ENCODE measurements at places on chromosomes 3 and 15.

- peak; percentile 32 for DNase-seq
These were observed 77.7 kb downstream of the OCA2 start for GRCh38 chr15:28021281-28022039.

DNA sequence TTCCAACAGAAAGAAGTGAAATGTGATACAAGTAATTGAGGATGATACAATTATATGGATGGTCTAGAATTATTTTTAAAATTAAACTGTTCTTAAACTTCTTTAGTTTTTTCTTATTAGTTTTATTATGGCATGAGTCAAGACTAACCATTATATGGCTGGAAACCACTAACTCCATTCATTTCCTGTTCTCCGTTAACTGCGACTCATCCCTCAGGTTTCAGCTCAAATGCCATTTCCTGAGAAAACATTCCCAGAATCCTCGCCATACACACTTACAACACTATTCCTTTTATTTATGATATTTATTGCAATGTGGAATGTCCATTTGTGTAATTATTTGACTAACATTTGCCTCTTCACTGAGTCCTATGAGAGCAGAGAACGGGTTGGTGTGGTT lies 394.1 kb downstream of the SOX2 start:
- DNase-seq = no peak

DNA sequence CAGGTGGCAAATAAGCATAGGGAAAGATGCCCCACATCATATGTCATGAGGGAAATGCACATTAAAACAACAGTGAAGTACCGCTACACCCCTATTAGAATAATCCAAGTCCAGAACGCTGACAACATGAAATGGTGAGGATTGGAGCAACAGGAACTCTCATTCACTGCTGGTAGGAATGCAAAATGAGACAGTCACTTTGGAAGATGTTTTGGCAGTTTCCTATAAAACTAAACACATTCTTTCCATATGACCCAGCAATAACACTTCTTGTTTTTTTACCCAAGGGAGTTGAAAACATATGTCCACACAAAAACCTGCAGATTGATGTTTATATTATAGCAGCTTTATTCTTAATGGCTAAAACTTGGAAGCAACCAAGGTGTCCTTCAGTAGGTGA lies 116.4 kb upstream of the TOPAZ1 start:
- no peak for DNase-seq

- DNase-seq = no peak
These were observed 36.9 kb downstream of the NR1D2 start for GRCh38 chr3:23981955-23982354.

- no peak for DNase-seq
These were observed 1.5 kb upstream of the TMEM212 start for GRCh38 chr3:171841620-171842000.

GRCh38 chr3:127817406-127817841 lies 4.9 kb downstream of the MGLL start:
- DNase-seq = no peak

GRCh38 chr3:139421460-139421859 lies 32.0 kb upstream of the COPB2 start:
- DNase-seq = no peak

- no peak for DNase-seq
These were observed 105.6 kb upstream of the HES1 start for GRCh38 chr3:194030372-194030771.

GRCh38 chr15:48891232-48891765 lies 13.4 kb downstream of the EID1 start:
- no peak for DNase-seq

- DNase-seq = no peak
These were observed 51.0 kb upstream of the ATP13A3 start for GRCh38 chr3:194537732-194538247.

DNA sequence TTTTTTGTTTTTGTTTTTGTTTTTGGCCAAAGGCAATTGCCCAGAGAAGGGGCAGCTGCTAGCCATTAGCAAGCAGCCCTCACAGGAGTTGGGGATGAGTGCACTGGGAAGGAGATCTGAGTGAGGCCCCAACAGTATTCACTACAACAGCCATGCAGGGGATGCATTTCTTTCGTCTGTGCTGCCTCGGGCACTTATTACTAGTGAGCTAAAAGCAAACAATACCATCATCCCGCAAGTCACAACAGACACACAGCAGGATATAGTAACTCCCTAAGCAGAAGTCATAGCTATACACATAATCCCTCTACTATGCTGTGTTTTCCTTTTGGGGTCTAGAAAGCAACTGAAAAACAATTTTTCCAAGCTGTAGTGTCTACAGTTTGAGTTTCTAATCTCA lies 27.2 kb downstream of the CRTAP start:
- no peak for DNase-seq

DNA sequence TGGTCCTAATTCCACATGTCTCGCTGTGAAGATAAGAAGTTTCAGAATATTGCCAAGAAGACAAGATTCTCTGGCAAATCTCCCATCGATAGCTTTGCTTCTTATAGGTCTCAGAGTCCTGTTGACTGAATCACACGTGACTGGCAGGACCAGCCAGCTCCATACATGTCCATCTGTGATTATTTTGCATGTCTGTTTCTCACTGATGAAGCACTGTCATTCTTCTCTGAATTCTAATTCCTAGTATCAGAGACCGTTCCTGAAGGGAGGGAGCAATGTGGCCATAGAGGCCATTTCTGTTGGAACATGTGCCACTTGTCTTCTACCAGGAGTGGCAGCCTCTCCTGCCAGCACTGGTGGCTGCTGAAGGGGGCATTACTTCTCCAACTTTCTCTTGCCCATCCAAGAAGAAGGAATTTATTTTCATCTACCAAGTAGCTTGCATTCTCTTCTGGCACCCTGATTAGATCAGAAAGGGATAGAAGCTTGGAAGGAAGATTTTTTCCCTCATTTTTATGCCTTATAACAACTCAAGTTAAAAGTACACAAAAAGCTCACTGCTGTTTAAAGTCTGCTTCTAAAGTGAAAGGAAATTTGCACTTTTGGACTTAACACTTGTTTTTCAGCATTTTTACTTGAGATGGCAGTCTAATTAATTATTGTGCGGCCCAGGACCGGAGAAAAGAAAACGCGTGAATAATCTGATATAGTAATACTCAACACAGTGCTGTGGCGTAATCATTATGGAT lies 115.8 kb downstream of the IQCH start:
- DNase-seq = no peak

- no peak for DNase-seq
These were observed 7.8 kb downstream of the SCG5 start for GRCh38 chr15:32649342-32649741.

DNA sequence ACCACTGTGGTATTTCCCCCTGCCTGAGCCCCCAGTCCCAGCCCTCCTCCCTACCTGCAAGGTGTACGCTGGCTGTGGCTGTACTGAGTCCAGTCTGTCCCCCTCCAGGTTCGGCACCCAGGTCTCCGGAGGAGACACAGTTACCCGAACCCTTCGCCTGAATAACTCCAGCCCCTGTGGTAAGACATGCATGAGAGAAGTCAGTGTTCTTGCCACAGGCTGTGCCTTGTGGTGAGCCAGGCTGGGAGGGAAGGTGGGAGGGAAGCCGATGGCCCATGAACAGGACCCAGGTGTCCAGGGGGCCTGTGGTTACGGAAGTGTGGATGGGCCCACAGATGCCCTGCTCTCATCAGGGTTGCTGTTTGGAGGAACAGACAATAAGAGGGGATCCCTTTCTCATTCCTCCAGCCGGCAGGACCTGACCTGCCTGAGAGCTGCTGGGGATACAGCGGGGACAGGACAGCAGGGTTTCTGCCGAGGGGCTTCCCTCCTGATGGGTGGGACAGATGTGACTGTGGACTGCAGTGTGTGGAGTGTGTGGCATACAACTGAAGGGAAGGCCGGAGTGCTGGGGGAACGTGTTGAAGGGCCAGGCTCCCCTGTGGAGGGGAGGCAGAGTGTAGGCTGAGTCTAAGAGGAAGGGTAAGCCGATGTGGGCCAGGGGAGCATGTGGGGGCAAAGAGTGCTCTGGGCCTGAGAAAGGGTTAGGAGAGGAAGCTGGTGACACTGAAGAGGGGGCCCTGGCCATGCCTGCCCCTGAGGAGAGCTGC lies 21.9 kb downstream of the ACAA1 start:
- no peak for DNase-seq

GRCh38 chr3:32105291-32106131 lies 909 bp upstream of the GPD1L start:
- DNase-seq = no peak

- no peak for DNase-seq
These were observed 43.2 kb downstream of the TMEM39A start for GRCh38 chr3:119420196-119420595.

DNA sequence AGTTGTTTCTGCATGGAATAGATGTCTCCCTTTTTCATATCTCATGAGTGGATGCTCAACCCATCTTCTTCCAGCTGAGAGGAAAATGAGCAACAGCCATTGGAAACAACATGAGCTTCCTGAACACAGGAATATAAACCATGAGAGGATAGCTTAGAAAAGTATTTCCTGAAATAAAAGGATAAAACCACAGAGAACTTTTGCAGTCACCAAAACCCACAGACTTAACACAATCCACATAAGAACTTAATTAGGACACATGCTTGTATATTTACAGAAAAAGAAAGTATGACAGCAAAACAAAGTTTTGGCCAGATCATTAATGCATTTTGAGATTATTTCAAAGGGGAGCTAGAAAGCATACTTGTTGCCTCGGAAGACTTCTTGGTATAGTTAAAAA lies 180.5 kb upstream of the RASGRP1 start:
- no peak for DNase-seq

GRCh38 chr3:14452740-14453710 lies 50.6 kb downstream of the SLC6A6 start:
- no peak for DNase-seq

DNA sequence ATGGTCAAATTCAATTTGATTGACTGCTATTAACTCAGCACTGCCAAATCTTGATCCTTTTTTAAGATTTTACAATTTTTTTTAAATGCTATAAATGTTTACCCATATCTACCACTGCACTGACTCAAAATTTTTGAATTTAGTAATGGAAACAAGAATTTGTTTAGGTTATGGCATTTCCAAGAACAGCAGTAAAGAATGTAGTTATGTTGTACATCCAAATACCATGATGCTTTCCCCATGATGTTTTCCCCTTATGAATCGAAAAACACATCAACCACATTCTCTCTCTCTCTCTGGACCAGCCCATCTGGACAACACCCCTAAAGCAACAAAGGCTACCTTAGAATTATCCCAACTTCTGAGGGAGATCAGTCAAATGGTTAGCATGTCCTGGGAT lies 14.2 kb downstream of the CHRM5 start:
- no peak for DNase-seq

DNA sequence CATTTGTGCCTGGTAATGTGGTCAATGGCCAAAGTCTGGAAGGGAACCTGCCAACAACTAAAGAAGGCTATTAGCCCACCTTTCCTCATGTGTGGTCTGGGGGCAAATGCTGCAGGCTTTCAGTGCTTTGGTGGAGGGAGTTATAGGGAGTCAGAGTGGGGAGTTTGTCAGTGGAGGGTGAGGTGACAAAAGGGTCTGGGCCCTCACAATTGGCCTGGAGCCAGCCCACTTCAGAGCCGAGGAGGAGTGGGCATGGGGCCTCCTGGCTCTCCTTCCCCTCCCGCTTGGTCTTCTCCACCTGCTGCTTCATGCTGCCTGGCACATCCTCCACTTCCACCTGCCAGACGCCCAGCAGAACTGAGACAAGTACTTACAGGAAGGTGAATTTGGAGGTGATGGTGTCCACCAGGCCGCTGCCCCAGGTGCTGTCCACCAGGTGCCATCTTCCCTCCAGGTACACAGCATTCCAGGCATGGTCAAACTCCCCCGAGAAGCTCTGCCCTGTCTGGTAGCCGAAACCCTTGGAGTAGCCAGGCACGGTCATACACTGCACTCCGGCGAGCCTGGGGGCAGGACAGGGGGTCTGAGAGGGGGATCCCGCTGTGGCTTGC lies 40.9 kb downstream of the KY start:
- DNase-seq = no peak

- DNase-seq = no peak
These were observed 1050.0 kb downstream of the TBL1XR1 start for GRCh38 chr3:176147251-176147650.

DNA sequence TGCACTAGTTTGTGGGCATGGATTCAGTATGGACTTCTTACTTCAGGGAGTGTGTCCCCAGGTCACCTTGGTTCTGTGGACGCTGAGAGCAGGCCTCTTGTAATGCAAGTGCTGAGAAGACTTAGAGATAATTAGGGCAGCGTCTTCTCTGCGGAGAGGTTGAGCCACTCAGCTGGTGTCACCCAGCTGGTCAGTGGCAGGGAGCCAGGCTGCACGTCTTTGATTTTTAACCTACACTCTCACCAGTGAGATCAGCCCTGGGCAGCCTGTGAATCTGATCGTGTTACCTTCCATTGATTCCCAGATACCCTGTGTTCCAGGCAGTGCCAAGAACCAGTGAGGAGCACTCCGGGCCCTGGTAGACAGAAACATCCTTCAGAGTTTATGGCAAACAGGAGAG lies 92.6 kb downstream of the SLCO3A1 start:
- no peak for DNase-seq

DNA sequence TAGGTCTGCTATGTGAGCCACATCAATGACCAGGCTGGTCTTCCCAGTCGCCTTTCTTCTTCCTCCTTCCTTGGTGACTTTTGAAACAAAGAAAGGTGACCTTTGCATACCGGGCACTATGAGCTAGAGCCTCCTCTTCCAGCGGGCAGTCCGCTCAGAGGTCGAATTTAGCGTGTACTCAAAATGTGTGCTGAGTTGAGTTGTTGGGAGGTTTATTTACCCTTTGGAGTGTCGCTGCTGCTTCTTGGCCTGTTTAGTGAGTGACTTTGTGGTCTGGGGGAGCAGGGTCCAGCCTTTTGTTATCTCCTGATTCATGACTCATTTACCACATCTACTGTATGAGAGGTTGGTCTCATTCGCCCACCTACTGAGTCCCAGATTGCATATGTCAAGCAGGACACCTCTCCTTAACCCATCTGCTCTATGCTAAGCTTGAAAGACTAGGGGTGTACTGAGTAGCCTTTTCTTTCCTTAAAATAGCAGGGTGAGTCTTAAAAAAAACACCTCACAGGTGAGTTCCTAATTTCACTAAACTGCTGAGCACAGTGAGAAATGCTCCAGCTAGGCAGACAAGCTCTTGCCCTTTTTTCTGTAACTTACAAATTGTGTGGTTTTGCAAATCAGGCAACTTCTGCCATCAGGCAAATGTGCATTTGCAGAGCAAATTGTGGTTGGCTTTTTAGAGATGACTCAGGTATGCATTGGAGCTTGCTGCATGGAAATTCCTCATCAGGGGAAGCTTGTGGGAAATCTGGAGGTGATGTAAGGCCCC lies 3.2 kb upstream of the SIAH2 start:
- DNase-seq = peak; percentile 37

GRCh38 chr15:76342382-76343201 lies 6.0 kb downstream of the ISL2 start:
- DNase-seq = peak; percentile 35

GRCh38 chr3:108342837-108343486 lies 46.6 kb downstream of the HHLA2 start:
- no peak for DNase-seq

Measured in stimulated activated naive CD8-positive, alpha-beta T cell treated with anti-CD3 and anti-CD28 coated beads, Interleukin-15, Interleukin-2, amounts not matched to agents 100 U/mL and 50 U/mL, for 24 hours (primary cell).